ENCODE measurements at places on chromosomes 7 and 10.

DNA sequence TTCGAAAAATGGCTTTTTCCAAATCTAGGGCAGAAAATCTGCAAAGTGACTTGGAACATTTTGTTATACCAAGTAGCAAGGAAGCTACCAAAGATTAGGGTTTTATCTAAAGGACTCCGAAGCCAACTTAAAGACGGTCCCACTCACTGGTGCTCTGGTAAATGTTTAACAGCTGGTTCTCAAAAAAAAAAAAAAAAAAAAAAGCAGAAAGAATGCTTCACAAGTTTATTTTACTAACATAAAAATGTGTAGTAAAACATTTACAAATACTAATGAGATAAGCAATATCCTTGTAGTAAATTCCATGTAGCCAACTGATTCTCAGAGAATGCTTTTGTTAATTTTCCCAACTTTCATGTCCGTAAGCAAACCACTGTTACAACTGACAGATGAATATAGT, 38.4 kb downstream of the TAF3 start:
- DNase-seq, result no peak

GRCh38 chr10:112990271-112990670, 40.2 kb downstream of the TCF7L2 start:
- no peak for DNase-seq

- DNase-seq, result no peak
Measured at GRCh38 chr7:18900236-18900635, 217.2 kb downstream of the TWIST1 start.

DNA sequence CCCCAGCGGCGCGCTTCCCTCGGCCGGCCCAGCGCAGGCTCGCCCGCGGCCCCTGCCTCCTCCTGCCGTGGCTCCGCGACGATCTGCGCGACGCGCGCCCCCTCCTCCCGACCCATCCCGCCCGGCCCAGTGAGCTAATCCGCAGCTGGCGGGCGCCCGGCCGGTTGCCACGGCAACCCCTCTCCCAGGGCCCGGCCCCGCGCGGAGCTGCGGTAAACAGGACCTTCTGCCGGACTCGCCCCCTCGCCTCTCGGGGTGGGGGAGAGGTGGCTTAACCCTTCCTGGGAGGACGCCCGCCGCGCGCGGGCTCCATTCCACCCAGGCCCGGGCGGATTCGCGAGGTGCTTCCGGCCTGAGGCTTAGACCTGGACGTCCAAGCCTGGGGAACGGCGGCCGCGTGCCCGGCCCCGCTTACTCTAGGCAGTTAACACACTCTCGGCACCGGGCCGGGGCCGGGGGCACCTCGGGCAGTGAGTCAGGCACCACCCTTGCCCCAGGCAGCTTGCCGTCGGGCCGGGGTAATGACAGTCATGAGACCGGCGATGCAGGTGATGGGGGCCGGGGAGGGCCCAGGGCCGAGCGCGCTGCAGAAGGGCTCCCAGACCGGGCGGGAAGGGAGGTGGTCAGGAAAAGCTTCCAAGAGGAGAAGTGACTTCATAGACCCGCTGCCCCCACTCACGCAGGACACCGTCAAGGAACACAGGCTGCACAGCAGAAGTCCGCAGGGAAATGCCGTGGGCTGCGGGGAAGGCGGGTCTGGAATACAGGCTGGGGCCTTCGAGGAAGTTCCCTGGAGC, at the start of gene DENND2A:
DENND2A (minus strand) TSS at position 87 of the 797 bp plus-strand sequence. CDS start 38,416 bp downstream, outside the sequence.
- DNase-seq, result no peak

DNA sequence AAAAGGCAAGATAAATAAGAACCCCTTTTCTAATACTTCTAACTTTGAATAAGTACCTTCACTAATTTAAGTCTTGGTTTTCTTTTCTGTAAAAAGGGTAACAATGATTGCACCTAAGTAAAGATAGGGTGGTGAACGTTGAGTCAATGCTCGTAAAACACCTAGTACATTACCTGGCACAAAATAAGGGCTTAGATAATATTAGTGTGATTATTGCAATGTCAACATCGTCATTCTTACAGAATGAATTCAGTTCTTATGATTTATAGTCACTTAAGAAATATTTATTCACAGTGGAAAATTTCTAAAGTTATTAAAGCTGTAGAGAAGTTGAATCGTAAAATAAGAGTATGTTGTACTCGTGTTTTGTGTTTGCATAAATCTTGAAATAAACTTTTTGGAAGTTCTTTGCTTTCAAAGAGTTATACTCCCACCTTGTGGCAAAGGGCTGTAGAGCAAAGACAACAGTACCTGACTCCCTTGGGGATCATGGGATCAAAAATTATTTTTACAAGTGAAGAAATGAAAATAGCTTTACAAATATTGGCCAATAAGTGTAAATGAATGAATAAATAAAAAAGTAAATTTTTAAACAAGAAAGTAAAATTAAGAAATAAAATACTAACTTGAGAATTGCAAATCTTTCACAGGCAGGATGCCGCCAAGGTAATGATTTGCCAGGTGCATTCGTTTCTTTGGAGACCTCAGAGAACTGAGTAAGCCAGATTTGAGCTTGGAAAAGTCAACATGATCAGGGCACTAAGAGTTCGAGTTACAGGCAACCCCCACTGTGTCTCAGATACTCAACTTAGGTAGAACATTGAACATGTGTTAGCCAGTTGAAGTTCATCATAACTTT, 285.8 kb upstream of the CACNA2D1 start:
- DNase-seq, result no peak

DNA sequence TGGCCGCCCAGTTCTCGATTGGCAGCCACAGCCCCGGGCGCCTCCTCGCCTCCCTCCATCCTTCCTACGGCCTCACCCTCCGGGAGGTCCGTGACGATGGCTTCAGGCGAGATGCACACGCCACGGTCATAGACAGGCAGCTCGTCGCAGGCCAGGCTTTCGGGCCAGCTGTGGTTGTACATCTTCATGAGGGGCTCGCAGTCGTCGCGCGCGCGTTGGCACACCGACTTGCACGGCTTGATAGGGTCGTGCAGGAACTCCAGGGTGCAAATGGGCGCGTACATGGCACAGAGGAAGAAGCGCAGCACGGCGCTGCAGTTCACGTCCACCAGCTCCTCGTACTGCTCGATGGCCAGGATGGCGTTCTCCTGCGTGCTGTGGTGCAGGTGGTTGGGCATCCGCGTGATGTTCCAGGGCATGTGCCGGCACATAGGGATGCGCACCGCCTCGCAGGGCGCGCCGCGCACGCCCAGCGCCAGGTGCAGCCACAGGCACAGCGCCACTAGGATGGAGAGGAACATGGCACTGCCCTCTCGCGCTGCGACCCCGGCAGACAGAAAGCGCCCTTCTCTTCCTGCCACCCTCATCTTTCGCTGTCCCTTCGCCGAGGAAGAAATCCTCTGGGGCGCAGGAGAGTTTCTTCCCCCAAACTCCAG, 472 bp downstream of the SFRP4 start:
- no peak for DNase-seq

DNA sequence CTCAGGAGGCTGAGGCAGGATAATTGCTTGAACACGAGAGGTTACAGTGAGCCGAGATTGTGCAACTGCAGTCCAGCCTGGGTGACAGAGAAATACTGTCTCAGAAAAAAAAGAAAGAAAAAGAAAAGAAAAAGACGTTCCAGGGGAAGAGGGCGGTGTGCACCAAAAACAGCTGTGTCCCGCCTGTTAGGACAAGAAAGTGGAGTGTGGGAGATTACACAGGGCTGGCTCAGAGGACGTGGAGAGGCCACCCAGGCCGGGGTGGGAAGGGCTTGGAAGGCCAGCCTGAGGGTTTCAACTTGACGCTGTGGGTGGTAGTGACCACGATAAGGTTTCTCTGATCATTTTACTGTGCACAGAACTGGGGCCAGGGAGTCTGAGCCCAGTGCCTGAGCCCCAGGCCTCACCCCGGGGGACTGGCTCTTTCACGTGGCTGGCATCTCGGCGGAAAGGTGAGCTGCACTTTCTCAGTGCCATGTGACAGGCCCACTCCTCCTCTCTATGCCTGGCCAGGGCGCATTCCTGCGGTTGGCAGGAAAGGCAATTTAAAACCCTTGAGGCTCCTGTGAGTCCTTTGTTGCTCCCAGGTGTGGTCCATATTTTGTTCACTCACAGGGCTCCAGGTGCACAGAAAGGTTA, 13.9 kb downstream of the RHBDD2 start:
- no peak for DNase-seq

DNA sequence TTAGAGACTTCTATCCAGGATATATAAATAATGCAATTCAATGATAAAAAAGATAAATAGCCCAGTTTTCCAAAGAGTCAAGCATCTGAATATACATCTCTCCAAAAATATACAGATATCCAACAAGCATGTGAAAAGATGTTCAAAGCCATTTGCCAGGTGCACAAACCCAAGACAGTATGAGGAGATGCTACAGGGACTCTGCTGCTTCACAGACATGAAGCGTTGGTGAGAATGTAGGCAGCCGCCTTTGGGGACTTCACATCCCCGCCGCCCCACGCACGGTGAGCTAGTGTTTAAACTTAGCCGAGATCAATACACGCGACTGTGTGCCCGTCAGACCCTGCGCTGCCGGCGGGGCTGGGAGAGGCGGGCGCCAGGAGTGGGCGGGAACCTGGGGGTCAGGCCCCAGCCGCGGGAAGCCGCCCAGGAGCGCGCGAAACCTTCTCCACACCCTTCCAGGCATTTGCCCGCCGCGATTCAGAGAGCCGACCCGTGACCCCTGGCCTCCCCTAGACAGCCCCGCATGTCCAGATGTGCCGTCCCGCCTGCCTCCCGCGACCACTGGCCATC, 927 bp upstream of the ALOX5 start:
- DNase-seq, result peak; percentile 29

GRCh38 chr10:128633864-128634540, 507.8 kb upstream of the MKI67 start:
- DNase-seq, result no peak

DNA sequence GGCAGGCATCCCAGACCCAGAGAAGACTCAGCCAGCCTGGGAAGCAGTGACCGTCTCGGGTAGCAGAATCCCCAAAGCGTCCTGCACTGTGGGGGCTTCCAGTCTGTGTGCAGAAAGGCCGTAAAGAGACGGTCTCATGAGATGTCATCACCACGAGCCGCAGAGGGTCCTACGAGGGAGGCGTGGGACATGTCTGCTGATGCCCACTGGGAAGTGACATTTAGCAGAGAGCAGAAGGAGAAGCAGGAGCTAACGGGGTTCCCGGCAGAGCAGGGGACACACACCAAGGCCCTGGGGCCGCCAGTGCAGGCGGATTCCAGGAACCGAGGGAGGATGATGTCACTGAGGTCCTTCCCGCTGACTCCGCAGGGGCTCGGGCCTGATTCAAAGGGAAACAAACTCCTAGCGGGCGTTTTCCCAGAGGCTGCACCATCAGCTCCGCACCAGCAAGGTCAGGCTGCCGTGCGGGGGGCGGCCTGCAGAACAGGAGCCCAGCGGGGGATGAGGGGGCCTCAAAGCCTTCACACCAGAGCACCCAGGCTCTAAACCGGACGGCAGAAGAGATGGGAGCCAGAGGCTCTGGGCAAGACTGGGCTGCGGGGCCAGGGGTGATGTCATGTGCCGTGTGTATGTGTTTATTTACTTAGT, 85.4 kb upstream of the PDGFA start:
- no peak for DNase-seq

DNA sequence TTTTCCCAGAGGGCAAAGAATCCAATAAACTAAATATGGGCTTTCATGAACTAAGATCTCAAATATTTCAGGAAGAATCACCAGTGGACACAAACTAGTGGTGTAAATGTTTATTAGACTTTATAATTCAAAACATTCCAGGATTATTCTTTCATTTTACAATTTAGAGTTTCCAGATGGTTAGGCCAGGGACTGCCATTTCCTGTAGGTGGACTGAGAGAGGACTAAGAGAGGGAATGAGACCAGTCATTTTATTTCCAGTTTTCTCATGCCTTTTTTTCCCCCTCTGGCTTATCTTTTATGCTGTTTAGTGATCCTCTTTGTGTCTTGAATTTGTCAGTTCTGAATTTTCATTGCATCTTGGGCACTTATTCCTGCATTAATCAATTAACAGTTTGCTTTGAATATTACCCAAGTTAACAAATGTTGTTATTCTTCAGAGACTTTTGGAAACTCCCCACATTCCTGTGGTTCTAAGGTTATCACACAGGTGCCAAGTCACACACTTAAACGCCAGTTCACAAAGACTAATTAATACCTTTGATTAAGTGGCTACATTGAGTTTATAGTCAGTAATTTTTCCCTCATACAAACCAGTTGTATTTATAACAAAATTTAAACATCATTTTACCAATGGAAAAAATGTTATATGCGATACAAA, 12.3 kb downstream of the CISD1 start:
- no peak for DNase-seq

- DNase-seq, result no peak
Measured at GRCh38 chr7:113915956-113916355, 2.9 kb downstream of the PPP1R3A start.

- no peak for DNase-seq
Measured at GRCh38 chr10:43118631-43119415, 19.4 kb upstream of the CSGALNACT2 start.

GRCh38 chr7:100583132-100584053, 2.5 kb downstream of the LRCH4 start:
- DNase-seq, result peak; percentile 44

GRCh38 chr10:101007099-101007711, 7.6 kb downstream of the LZTS2 start:
- no peak for DNase-seq

DNA sequence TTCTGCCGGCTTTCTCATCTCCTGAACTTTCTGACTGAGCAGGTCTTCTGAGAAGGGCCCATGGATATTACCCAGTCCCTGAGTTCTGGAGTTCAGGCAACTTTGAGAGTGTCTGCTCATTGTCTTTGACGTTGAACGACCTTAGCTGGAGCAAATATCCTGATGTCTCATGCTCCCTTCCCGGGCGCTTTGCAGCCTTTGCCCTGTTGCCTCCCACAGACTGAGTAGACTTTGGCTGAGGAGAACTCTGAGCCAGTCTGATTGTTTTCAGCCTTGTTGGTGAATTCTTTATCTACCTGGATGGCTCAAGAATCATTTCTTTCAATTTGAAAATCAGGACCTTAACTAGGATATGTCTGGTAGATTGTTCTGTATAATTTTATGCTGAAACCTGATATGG, 353.7 kb downstream of the GLRX3 start:
- DNase-seq, result no peak

Measured in T-helper 9 cell (primary cell).